ENCODE measurements at places on chromosomes 16 and 17.

DNA sequence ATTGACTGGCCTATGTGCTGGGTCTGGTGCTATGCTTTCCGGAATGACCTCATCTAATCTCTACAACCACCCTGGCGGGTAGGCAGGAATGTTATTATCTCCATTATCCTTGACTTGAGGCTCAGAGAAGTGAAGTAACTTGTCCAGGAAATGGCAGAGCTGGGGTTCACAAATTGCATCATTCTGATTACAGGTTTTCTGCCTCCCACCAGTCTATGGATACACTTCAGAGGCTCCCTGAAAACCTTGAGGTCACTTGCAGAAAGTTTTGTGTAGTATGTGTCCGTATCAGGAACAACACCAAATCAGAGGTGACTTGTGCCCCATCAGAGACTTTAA, 19.1 kb downstream of the NOD2 start:
- DNase-seq: peak; percentile 22

DNA sequence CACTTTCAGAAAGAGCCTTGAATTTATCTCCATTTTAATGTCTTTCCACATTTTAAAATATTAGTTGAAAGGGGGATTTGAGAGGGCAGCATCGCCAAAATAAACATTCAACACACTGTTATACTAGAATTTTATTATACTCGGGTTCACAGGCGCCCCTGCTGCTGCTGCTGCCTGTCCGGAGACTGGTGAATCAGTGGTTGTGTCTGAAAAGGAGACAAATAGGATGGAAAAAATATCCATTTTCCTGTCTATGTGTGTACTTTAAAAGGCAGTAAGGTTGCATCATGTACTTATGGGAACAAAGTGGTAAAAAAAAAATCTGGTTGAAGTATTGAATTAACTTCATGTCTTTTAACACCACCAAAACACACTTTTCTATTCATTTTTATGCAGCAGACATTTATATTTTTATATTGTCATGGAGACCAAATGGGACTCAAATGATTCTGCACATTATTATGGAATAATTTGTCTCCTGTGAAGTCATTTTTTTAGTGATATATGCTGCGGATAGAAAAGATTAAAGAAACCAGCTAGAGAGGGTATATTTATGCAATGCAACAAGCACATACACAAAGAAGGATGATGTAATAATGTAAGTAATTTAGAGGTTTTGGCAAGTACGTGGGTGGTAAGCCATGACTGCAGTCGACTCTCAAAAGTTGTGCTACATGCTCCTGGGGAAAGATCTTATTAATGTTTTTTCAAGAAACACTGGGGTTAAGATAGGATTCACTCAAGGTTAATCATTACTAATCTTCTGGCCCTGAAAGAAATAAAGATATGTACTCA, 759.0 kb upstream of the SOX9 start:
- peak; percentile 39 for DNase-seq

GRCh38 chr17:65677932-65678331, 116.5 kb upstream of the AXIN2 start:
- peak; percentile 55 for DNase-seq

- no peak for DNase-seq
Observed at GRCh38 chr17:42918902-42919521, 18.4 kb downstream of the G6PC1 start.

- peak; percentile 33 for DNase-seq
Observed at GRCh38 chr17:11969565-11969964, 27.7 kb downstream of the ZNF18 start.

DNA sequence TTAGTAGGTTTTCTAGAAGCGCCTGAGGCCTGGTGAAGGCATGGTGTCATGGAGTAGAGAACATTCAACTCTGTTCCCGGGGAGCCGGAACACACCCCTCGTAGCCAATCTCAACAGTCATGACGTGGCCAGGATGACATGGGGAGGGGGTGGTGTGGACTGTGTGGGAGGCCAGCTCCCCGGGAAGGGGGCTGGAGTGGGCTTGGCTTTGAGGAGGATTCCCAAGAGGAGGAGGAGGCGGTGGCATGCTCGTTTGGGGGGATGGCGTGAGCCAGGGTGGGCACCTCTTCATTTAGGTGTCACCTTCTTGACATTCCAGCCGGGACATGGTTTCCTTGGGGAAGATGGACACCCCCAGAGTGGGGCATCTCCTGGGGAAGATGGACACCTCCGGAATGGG, 257.5 kb downstream of the SEC14L1 start:
- DNase-seq: no peak

GRCh38 chr17:80486692-80487091, 10.3 kb upstream of the NPTX1 start:
- no peak for DNase-seq

DNA sequence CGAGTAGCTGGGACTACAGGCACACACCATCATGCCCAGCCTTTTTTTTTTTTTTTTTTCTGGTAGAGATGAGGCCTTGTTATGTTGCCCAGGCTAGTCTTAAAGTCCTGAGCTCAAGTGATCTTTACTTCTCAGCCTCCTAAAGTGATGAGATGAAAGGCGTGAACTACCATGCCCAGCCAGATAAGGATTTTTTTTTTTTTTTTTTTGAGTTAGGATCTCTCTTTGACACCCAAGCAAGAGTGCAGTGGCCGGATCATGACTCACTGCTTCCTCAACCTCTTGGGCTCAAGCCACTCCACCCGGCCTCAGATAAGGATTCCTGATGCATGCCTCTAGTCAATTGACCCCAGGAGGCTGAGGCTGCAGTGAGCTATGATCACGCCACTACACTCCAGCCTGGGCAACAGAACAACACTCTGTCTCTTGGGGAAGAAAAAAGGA, 11.2 kb upstream of the PLEKHG4 start:
- peak; percentile 92 for DNase-seq

GRCh38 chr17:2929881-2930533, 133.4 kb downstream of the OR1D5 start:
- peak; percentile 54 for DNase-seq

GRCh38 chr16:55508941-55509931, at the start of gene LPCAT2:
TSS of gene LPCAT2 (plus strand) at chr16:55509072. CDS start at chr16:55509182, 110 bp downstream.
- peak; percentile 84 for DNase-seq

GRCh38 chr17:36144014-36144413, 32.4 kb downstream of the TBC1D3B start:
- no peak for DNase-seq

- DNase-seq: peak; percentile 79
Observed at GRCh38 chr16:12186774-12187335, 210.3 kb downstream of the SNX29 start.

DNA sequence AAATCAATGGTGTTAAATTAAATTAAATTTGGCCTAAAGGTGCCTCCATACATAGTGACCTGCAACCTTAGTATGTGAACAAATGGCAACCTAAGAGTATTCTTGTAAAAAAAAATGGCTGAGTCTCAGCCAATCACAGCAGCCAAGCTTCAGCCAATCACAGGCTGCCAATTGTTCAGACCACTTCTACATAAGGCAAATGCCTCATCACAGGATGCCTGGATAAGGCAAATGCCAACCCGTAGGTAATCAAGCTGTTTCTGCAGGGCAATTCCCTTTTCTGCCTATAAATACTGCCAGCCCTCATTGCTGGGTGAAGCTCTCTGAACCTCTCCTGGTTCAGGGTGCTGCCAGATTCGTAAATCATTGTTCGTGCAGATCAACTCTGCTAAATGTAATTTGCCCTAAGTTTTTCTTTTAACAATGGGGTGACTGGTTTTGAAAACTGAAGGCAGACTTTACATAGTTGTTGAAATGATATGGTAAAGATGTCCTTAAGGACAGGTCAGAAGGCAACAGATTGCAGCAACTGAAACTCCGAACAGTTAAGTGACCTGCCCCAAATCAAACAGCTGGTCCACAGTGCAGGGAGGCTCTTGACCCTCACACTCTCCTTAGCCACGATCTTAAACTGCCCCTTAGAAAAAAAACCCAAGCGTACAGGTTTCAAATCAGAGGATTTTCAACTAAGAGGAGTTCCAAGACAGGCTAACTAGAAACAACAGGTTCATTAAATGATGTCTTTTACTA, 50.3 kb downstream of the N4BP1 start:
- DNase-seq: no peak

GRCh38 chr17:35094902-35095301, 24.8 kb downstream of the RAD51D start:
- peak; percentile 87 for DNase-seq

- DNase-seq: no peak
Observed at GRCh38 chr16:50532576-50532975, 15.6 kb upstream of the NKD1 start.

- DNase-seq: no peak
Observed at GRCh38 chr16:15714393-15715172, 64.5 kb downstream of the NDE1 start.

GRCh38 chr17:78892520-78892919, 10.5 kb downstream of the CEP295NL start:
- no peak for DNase-seq

- DNase-seq: no peak
Observed at GRCh38 chr17:43140396-43141332, 15.5 kb upstream of the BRCA1 start.

DNA sequence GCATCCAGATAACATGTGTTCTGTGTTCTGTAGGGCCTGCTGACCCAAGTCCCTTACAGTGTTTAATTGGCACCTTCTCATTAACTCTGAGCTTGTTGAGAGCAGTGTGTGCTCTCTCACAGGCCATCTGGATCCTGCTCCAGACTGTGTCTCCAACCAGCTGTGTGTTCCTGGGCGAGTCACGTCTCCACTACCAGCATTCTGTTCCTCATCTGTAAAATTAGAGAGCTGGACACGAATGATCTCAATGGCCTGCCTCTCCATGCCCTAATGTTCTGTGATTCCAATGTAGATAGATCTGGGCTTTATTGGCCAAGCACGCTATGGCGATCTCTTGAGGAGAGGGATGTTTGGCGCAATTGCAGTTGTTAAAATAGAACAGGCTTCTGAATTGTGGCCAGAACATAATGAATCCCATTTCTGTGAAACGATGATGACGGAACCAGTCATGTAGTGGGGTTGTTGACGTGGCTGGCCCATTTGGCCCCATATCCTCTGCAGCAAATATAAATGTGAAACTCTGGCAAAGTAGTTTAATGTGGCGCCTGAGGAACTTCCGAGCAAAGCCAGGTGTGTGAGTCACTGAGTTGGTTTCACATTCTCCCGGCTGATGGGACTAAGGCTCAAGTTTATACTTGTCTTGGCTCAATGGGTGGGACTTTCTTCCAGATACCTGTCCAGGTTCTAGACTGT, 22.2 kb downstream of the TBX4 start:
- peak; percentile 22 for DNase-seq

- peak; percentile 47 for DNase-seq
Observed at GRCh38 chr16:56628486-56629350, 3.1 kb downstream of the MT1E start.
